Mucosa of gallbladder (tissue), 1 donor: ENCODE measurements at places on chromosomes 5 and 9.
A peak's percentile ranks its signal among the peaks of the same experiment; 100 is the strongest.

GRCh38 chr5:10562201-10563109 lies 1.4 kb upstream of the ANKRD33B start:
- no peak for DNase-seq

DNA sequence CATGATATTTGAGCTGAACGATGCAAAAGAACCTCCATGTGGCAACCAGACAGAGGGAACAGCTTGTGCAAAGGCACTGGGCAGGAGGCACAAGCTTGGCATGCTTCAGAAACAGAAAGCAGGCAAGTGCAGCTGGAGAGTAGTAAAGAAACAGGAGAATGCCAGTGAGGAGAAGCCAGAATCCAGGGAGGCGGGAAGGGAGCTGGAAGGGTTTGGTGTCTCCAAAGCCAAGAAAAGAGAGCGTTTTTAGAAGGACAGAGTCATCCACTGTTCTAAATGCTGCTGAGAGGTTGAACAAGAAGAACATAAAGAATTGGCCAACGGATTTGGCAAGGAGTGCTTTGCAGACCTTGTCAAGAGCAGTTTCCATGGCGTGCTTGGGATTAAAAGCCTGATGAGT lies 124.7 kb downstream of the TLE1 start:
- DNase-seq = no peak

DNA sequence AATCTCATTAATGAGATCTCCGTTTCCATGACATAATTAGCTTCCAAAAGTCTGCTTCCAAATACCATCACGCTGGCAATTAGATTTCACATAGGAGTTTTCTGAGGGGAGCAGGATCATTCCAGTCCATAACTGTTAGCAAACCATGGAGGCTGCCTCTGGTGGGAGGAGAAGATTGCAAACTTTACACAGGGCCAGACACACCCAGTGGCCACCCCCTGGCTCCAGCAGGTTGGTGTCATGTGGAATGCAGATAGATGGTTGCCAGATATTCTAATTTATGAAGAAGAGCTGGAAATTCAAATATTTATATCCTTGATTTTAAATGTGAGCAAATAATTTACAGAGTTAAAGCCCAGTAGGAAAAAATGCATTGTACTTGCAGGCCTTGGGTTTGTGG lies 164.2 kb downstream of the ICE1 start:
- no peak for DNase-seq

GRCh38 chr5:56673171-56673570 lies 142.2 kb upstream of the MAP3K1 start:
- DNase-seq = no peak

- DNase-seq = no peak
Observed at GRCh38 chr9:27485158-27485557, 38.9 kb upstream of the IFNK start.

DNA sequence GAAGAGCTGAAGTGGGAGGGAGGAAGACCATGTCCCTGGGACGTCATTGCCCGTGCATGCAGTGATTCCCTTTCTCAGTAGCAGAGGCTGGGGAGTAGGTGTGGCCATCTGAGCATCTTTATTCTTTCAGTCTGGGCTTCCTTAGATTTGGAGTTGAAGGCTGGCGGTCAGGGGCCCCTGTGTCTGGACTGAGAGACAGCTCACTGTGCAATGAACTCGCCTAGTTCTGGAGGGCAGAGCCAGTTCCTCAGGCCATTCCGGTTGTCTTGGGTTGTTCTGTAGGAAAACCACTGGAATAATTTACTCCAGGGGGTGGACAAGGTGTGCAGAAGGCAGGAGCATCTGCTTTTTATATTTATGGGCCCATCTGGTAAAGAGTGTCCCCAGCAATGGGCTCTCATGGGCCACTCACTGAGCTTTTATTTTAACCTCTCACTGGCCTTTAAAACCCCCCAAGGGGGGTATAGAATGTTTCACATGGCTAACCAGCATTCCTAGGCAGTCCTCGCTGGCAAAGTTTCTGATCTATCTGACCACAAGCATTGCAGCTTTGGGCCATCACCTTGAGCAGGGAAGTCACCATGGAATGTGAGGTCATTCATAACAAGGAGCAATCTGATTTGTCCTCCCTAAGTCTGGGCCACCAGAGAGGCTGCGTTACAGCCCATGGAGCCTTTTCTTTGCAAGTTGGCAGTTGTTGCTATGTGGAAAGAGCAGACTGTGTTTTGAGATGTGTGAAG lies 9.2 kb downstream of the STC2 start:
- no peak for DNase-seq

DNA sequence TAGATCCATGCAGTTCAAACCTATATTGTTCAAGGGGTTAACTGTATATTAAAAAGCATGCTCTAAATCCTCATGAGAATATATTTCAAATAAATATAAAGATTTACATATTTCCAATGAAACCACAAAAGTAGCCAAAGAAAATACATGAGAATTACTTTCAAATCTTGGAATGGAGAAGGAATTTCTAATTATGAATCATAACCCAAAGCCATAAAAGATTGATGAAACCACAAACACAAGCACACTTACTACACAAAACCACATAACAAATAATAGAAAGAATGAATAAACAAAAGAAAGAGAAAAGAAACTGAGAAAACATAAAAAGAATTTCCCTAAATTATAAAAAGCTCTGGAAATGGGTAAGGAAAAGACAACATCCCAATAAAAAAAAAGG lies 16.0 kb downstream of the ERP44 start:
- DNase-seq = no peak

- no peak for DNase-seq
Observed at GRCh38 chr9:133354766-133355165, 1.5 kb downstream of the SURF1 start.

- no peak for DNase-seq
Observed at GRCh38 chr5:113673041-113673440, 159.5 kb downstream of the YTHDC2 start.

- DNase-seq = no peak
Observed at GRCh38 chr9:74921737-74922136, 31.0 kb downstream of the C9orf40 start.

- no peak for DNase-seq
Observed at GRCh38 chr5:73935719-73936118, 309.7 kb downstream of the ARHGEF28 start.

- no peak for DNase-seq
Observed at GRCh38 chr5:129099184-129099569, 4.6 kb downstream of the ISOC1 start.

- DNase-seq = no peak
Observed at GRCh38 chr5:35404701-35405100, 174.4 kb upstream of the PRLR start.

- DNase-seq = peak; percentile 65
Observed at GRCh38 chr9:90546200-90546599, 96.4 kb downstream of the DIRAS2 start.

DNA sequence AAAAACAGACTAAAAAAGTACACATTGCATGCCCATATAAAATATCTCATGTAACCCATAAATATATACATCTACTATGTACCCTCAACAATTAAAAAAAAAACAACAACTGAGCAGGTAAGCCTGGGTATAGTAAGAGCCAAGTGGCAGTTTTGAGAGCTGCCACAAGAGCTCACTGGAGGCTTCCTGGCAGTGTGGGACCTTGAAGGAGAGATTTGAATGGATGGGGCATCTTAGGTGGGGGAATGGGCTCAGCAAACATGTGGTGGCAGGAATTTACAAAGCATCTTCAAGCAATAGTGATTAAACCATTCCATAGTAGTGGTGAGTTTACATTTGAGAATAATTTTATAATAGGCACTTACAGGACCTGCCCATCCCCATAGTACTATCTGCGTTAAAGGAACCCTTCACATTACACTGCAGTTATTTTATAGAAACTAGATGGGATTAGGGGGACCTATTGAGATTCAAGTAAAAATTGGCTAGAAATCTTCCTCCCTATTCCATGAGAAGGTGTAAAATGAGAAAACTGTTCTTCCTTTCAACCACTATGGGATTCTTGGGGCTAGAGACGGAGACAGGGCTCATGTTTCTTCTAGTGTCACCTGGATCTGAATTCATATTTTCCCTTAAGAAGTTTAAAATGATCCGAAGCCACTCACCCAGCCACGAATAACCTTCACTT lies 6.9 kb downstream of the MEGF10 start:
- no peak for DNase-seq

GRCh38 chr5:145056800-145057199 lies 778.3 kb downstream of the PRELID2 start:
- DNase-seq = no peak

DNA sequence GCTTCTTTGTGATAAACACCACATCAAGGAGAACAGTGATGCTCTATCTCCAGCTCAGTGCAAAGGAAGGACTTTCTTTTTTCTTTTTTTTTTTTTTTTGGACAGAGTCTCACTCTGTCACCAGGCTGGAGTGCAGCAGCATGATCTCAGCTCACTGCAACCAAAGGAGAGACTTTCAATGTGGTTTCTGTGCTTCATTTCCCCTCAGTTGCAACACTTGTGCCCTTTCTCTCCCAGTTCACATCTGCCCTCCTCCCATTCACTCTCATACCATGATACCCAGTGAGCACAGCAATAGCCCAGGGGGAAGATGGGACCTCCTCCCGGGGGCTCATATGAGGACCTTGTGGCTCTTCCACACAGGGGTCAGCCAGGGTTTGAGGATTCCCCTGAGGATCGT lies 110.0 kb downstream of the MTRR start:
- DNase-seq = no peak

DNA sequence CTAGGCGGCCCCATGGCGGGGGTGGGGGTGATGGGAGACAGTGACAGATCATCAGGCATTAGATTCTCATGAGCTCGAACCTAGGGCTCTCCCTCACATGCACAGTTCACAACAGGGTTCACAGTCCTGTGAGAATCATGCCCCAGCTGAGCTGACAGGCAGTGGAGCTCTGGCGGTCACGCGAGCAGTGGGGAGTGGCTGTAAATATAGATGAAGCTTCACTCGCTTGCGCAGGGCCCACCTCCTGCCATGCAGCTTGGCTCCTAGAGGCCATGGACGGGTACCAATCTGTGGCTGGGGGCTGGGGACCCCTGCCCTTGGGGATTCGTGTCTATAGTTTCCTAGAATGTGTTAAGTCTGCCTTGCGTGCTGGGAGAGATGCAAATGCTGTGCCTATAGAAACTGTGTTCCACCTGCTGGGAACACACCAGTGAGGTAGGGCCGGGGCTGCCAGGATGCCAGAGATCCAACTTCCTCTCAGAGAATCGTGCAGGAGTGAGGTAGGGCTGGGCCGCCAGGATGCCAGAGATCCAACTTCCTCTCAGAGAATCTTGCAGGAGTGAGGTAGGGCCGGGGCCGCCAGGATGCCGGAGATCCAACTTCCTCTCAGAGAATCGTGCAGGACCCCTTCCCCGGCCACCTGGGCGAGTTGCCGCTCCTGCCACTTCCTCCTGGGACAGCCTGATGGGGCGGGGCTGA lies 14.1 kb upstream of the EXOC3 start:
- DNase-seq = no peak

GRCh38 chr9:109241207-109241606 lies 74.2 kb upstream of the FRRS1L start:
- DNase-seq = no peak

DNA sequence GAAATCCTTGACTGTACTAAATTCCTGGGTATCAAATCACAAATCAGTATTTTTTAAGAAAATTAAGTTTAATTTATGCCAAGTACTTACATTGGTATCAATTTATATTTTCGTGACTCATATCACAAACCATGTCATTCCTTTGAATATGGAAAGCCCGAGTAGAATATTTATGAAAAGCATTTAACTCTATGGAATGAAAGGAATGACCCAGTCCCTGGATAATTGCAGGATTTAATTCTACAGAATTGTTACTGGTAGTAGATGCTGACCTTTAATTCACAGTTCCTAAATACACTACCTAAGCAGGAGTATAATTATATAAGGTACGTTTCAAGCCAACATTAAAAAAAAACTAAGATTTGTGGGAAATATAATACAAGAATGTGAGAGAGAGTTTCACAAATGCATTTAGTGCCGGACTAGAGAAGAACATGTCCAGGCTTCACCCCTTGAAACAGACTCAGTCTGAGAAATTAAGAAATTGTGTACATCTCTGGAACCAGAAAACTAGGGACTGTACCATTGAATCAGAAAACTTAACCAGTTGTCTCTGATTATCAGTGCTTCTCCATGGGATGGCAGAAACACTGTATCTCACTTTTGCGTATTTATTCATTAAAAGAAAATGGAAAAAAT lies 28.5 kb upstream of the PLPPR1 start:
- DNase-seq = no peak

GRCh38 chr9:99040911-99041582 lies 63.9 kb upstream of the TGFBR1 start:
- DNase-seq = no peak

DNA sequence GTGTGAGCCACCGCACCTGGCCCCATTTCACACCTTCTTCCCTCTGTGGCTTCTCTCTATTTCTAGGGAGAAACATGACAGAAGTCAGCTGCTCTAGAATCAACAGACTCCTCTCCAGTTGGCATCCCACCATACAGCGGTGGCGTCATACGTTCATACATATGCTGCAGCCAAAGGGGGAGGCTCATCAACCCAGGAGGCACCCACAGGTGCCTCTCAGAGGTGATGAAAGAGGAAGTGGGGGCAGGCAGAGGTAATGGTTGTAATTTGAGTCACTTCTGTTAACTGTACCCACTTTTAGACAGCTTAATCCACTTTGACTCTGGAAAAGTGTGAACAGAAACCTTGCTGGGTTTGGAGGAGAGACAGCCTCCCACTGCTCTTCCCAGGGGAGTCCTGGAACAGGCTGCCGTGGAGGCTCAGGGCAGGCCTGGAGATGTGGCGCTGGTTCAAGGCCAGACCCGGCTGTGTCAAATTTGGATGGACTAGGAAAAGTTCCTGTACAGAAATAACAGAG lies 47.3 kb upstream of the SUB1 start:
- no peak for DNase-seq

DNA sequence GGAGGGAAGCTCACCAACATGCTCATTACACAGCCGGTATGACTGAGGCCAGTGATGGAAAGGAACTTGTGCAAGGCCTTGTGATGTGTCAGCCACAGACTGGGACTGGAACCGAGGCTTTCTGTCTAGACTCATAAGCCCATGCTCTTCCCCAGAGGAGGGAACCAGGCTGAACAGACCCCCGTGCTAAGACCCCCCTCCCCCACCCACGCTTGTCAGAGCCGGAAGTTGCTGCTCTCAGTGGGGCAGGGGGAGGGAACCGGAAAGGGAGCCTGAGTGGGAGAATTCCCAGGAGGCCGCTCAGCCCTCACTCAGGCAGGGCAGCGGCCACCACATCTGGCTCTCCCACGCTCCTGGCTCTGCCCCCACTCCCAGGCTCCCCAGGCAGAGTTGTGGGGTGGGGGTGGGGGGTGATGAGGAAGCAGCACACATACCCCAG lies 4.1 kb upstream of the PDGFRB start:
- no peak for DNase-seq

- peak; percentile 97 for DNase-seq
Observed at GRCh38 chr9:6008169-6008979, 7.0 kb downstream of the RANBP6 start.

DNA sequence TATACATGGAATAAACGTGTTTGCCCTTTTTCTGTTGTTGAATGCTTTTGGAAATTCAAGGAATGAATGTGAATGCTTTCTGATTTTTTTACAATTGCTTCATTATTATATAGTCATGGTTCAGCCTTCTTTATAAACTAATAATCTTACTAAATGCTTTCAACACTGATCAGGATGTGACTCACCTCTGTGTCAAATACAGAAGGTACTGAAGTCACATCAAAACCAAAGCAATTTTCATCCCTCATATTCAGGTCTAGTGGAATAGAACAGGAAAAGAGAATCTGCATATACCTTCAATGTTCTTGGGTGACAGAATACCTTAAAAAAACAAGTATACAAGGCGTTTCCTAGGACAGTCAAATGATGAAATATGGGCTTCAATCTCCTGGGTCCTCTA lies 170.7 kb downstream of the PDE4D start:
- DNase-seq = no peak
